M059J (cell line): ENCODE measurements at places on chromosomes 16 and 17.
A peak's percentile ranks its signal among the peaks of the same experiment; 100 is the strongest.

DNA sequence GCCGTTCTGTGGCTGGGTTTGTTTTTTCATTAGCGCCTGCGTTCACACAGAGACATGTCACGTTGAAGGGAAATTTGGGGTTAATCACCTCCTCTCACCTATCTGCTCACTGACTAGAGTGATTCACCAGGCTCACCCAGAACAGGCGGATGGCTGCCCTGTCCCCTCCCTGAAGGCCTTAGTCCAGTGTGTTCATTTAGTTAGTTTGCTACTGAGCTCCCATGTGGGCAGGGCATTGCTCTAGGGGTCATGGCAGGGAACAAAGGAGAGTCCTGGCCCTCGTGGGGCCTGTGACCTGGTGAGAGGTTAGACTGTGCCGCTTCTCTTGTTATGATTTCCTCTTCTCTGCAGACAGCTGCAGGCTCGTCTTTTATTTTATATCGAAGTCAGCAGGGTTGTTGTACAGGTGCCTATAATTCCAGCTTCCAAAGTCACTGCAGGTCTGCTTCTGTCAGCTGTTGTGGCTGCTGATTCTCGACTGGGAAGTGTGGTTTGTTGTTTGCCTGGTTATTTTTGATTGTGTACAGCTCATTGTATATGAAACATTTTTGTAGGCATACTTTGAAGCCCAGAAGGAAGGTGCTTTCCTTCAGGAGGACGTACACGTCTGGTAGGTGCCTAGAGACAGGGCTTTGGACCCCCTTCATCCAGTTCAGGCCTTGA is 73.4 kb upstream of the GSE1 start:
- DNase-seq, result no peak

DNA sequence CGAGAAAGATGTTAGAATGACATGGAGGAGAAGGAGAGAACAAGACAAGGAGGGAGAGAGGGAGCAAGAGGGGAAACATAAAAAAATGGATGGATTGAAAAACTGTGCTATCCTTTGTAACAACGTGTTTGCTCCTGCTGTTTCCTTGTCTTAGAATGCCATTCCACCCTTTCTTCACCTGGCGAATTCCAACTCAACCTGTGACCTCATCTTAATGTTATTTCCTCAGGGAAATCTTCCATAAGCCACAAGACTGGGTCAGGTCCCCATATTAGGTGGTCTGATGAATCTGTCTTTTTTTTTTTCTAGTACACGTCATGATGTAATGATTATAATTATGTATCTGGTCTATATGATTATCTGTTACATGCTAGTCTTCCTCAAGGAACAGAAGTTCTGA is 195.0 kb upstream of the MAF start:
- DNase-seq, result no peak

- DNase-seq, result no peak
These were observed 46.5 kb downstream of the MAPT start for GRCh38 chr17:45940826-45941225.

DNA sequence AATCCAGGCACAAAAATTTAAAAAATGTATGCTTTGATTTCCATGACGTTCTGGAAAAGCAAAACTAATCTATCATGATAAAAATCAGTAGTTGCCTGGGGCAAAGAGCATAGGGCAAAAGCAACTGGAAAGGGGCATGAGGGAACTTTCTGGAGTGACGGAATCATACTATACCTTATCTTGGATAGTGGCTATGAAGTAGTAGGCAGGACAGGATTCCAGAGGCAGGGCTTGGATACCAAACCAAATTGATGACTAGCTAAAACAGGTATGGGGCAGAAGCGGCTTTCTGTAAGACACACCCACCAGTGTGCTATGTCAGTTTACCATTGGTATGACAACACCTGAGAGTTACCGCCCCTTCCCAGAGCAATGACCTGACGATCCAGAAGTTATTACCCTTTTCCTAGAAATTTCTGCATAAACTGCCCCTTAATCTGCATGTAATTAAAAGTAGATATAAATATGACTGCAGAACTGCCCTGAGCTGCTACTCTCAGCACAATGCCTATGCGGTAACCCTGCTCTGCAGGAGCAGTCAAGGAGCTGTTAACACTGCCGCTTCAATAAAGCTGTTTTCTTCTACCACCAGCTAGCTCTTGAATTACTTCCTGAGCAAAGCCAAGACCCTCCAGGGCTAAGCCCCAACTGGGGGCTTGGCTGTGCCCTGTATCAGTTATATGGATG is 56.7 kb downstream of the CFDP1 start:
- DNase-seq, result peak; percentile 2

GRCh38 chr16:80803339-80804055 is 901 bp downstream of the CDYL2 start:
- DNase-seq, result peak; percentile 30

GRCh38 chr16:3459401-3460090 is 16.1 kb downstream of the NAA60 start:
- DNase-seq, result peak; percentile 37

DNA sequence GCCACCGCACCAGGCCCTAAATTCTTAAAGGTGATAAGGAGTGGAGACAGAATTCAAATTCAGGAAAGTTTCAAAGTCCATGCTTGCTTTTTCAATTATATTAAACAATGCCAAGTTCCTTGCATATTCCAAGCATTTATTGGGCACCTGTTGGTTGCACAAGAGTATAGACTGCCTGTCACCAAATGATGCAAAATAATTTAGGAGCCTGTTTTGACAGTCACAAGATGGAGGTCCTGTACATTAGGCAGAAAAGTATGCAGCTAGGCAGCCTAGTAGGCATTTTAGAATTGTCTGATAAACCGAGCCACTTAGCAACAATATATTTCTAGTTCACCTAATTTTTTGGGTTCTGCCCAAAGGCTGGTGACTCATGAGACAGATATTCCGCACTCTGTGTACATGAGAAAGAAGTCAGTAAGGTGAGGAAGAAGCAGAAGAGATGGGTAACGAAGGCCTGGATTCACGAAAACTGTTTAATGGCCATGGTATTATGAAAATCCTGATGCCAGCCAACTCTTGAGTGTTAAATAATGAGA is 7.3 kb downstream of the ACACA start:
- DNase-seq, result peak; percentile 81

GRCh38 chr16:50607970-50608557 is 59.9 kb downstream of the NKD1 start:
- no peak for DNase-seq

GRCh38 chr17:13986855-13987254 is 82.4 kb upstream of the COX10 start:
- DNase-seq, result no peak
